Lower lobe of right lung (tissue), 2 donors: ENCODE measurements at places on chromosomes 2 and 18.

- no peak for DNase-seq
These were observed 73.6 kb downstream of the EN1 start for GRCh38 chr2:118773826-118774225.

DNA sequence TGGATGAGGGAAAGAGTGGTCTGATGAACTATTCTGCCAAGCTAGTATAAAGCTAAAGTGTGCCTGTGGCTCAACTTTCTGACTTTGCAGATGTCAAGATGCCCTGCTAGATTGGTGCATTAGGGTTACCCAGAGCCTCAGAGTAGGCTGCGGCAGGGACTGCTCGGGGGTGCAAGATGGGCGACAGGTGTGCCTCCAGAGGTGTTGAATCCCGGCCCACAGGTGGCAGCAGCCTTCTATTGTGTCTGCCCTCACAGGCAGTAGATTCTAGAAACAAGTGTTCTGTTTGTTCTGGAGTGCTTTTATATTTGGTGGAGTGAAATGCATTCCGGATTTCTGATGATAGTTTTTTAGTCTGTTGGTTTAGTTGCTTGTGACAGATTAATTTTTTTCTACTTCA lies 131.6 kb upstream of the IL1R2 start:
- no peak for DNase-seq

DNA sequence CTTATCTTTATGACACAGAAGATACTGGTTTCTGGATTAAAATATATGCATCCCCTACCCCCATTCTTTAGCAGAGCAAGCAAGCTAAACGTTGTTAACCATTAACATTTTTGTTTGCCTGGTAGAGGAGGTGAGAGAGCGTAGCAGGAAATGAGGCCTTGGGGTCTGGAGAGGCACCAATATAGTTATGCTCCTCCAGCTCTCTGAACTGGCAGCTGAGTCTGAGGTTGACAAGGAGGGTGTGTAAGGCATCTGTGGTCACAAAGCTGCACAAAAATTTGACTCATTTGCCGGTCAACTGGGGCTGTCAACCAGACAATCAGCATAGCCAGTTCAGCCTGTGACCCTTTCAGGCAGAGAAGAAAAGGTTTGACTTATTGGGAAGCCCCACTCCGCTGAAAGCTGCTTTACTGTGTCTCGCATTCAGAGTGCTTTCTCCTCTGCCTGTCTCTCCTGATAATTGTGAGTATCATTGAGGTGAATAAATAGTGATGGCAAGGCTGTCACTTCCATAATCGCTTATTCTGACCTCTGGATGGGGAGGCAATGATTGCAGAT lies 647.5 kb upstream of the SETBP1 start:
- no peak for DNase-seq

DNA sequence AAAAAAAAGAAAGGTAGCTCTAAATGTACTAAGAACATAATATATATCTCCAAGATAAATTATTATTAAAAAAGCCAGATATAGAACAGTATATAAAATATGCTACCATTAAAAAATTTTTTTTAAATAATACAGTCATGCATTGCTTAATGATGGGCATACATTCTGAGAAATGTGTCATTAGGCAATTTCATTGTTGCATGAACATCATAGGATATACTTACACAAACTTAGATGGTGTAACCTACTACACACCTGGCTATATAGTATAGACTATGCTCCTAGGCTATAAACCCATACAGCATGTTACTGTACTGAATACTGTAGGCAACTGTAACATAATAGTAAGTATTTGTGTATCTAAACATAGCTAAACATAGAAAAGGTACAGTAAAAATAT lies 18.3 kb upstream of the LAPTM4A start:
- no peak for DNase-seq

GRCh38 chr2:30784682-30785081 lies 22.6 kb downstream of the CAPN13 start:
- DNase-seq = no peak

- DNase-seq = no peak
These were observed 67.8 kb upstream of the MAP4K3 start for GRCh38 chr2:39504790-39505335.

DNA sequence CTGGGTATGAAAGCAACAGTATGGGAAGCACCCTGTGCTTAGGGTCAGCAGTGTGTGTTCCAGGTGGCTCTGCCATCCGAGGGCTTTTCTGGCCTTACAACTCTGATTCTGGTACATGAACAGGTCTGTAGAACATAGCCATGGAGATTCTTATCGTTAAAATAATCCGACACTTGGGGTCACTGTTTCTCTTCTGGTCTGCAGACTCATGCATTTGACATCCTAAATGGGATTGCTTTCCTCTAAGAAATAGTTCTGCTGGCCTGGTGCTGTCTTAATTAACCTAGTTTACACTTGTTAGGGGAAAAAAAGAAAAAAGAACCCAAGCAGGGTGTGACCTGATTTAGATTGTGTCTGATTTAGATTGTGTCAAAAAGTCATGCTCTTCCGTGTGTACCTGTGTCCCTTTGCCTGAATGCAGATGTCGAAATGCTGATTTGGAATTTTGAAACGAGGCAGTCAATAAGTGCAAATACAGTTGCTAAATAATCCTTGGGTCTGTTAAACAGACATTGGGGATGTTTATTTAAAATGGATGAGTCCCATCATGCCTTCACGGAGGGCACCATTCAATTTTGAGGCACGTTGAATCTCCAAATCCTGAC lies 59.6 kb downstream of the TRPM8 start:
- DNase-seq = no peak

GRCh38 chr2:29130295-29130694 lies 15.1 kb downstream of the CLIP4 start:
- no peak for DNase-seq
